ENCODE measurements at places on chromosomes 6 and 20. TPM values are rescaled to one million over a fixed set of nuclear protein-coding genes. Genes with fewer than 3 reads are reported as not detected.

- no peak for DNase-seq
Measured at GRCh38 chr6:109738255-109738654, 47.2 kb downstream of the FIG4 start.

Gene TUBB1
- total RNA-seq: 9.3 TPM

DNA sequence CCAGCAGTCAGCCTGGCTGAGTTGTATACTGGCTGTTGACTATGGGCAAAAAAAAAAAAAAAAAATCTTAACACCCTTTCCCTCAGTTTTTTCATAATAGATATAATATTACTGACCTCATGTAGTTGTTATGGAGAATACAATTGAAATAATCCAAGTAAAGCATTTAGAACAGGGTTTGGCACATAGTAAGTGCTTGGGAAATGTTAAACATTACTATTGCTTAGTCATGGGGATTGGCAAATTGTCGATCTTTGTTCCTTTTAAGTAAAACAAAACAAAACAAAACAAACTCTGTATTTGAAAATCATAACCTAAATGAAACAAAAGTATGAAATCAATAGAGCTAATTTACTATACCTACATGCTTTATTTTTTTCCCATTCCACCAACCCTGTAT lies 458.4 kb downstream of the GRIK2 start:
- DNase-seq: no peak

Gene APCDD1L
- total RNA-seq: not detected

DNA sequence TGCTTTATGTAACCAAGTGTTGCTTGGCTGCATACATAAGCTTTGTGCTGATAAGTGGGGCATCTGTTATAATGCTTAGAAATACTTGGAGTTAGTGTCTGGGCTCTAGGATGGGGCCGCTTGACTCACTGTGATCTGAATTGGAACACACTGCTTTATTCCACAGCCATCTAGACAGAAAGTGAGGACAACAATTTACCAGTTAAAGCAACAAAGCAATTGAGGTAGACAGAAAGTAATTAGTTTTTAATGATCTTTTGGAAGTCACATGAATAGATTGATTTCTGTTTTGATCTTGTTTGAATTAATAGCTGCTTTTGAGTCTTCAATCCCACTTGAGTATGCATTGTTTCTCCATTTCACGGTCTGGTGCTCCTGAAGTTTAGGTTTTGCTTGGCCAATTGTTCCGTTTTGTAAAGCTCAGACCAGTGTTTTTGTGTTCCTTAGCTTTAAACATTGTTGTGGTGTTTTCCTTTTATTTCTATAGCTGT lies 157.5 kb downstream of the TRMT11 start:
- DNase-seq: no peak

DNA sequence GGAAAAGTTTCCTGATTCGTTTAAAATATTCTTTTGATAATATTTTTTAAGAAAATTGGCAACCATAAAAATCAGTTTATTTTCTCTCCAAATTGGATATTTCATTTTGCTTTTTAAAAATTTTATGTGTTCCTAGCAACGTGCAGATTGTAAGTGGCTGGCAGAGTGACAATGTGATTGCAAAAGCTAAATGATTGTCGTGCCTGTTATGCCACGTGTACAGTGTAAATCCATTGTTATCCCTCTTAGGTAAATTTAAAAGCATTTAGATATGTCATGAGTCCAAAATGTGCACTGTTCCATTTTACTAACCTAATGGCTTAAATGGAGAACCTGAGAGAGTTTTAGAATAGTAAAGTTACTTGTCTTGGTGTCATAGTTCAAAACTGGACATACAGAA lies 94.4 kb upstream of the ADGRF4 start:
- DNase-seq: no peak

DNA sequence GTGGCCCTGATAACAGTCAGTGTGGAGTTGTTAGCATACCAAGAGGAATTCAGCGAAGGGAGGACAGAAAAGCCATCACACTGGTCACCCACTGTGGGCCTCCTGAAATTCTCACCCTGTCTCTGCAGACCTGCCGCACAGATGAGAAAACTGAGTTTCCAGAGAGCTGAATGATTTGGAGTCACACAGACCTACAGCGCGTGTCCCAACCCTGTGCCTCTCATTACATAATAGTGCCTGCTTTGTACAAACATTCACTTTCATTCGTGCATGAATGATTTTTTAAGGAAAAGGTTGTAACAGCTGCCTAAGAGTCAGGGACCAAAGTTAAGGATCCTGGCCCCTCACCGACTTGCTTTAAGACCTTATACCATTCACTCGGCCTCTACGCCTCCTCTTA lies 62.7 kb downstream of the THBS2 start:
- DNase-seq: no peak

Gene SRSF12
- not detected for total RNA-seq
